ENCODE measurements at places on chromosomes 3 and 15. TPM values are rescaled to one million over a fixed set of nuclear protein-coding genes. Genes with fewer than 3 reads are reported as not detected.

DNA sequence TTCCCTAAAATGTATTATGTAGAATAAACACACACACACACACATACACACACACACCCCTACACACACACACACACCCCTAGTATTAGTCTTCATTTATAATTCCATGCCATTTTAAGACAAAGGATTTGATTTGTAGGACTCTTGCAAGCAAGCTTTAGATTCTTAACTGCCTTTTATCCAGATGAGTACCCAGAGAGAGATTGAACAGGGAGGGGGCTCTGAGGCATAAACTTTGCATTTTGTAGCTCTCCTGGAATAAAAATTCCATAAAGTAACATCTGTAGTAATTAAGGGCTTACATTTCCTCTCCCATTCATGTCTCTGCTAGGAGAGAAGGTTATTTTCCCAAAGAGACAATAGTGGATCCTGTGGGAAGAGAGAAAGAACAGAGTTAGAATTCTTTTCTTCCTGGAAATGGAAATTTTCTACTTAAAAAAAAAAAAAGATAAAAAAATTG lies 479.4 kb downstream of the RBMS3 start:
- no peaks in the 10 kb centered on the region for H3K4me1 ChIP-seq
- H3K27ac ChIP-seq: peak overlapping the region; percentile 40
- H3K27me3 ChIP-seq: no peaks in the 10 kb centered on the region
- H3K36me3 ChIP-seq: no peaks in the 10 kb centered on the region
- DNase-seq: no peak

DNA sequence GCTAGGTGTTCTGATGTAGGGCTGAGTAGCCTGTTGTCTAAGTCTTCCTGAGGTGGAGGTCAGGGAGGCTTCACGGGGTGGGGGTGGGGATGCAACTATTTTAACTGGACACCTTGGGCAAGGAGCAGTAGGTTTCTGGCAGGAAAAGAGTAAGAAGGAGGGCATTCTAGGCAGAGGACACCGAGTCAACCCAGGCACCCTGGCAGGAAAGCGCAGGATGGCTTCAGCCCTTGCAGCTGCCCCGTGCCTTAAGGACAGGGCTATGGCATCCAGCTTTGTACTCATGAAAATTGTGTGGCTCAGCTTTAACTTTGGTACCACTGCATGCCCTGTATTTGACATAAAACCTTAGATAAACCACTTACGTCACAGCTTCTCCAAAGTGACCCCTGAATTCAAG lies 6.4 kb upstream of the FILIP1L start:
- H3K36me3 ChIP-seq: no peaks in the 10 kb centered on the region
- H3K27me3 ChIP-seq: no peaks in the 10 kb centered on the region
- no peak overlapping the region for H3K4me3 ChIP-seq
- no peak for DNase-seq
- no peak overlapping the region for H3K27ac ChIP-seq

GRCh38 chr3:45537616-45537969 lies 57.0 kb upstream of the LIMD1 start:
- peak overlapping the region; percentile 6 for H3K27ac ChIP-seq
- no peaks in the 10 kb centered on the region for H3K4me1 ChIP-seq
- no peaks in the 10 kb centered on the region for H3K36me3 ChIP-seq
- no peaks in the 10 kb centered on the region for H3K27me3 ChIP-seq
- DNase-seq: no peak
- no peak overlapping the region for H3K4me3 ChIP-seq

- H3K4me1 ChIP-seq: no peaks in the 10 kb centered on the region
- H3K4me3 ChIP-seq: no peak overlapping the region
- H3K27me3 ChIP-seq: no peaks in the 10 kb centered on the region
These were observed 15.0 kb downstream of the CDCP1 start for GRCh38 chr3:45131201-45131600.

The MNS1 gene
- total RNA-seq: 1.3 TPM

GRCh38 chr3:142434503-142434902 lies 13.3 kb downstream of the XRN1 start:
- H3K27ac ChIP-seq: no peak overlapping the region
- H3K27me3 ChIP-seq: no peaks in the 10 kb centered on the region
- H3K36me3 ChIP-seq: no peaks in the 10 kb centered on the region
- H3K4me3 ChIP-seq: no peak overlapping the region

- H3K4me3 ChIP-seq: no peak overlapping the region
- no peak for DNase-seq
- no peaks in the 10 kb centered on the region for H3K27me3 ChIP-seq
- no peaks in the 10 kb centered on the region for H3K36me3 ChIP-seq
These were observed 20.8 kb downstream of the TMEM212 start for GRCh38 chr3:171863920-171864319.

DNA sequence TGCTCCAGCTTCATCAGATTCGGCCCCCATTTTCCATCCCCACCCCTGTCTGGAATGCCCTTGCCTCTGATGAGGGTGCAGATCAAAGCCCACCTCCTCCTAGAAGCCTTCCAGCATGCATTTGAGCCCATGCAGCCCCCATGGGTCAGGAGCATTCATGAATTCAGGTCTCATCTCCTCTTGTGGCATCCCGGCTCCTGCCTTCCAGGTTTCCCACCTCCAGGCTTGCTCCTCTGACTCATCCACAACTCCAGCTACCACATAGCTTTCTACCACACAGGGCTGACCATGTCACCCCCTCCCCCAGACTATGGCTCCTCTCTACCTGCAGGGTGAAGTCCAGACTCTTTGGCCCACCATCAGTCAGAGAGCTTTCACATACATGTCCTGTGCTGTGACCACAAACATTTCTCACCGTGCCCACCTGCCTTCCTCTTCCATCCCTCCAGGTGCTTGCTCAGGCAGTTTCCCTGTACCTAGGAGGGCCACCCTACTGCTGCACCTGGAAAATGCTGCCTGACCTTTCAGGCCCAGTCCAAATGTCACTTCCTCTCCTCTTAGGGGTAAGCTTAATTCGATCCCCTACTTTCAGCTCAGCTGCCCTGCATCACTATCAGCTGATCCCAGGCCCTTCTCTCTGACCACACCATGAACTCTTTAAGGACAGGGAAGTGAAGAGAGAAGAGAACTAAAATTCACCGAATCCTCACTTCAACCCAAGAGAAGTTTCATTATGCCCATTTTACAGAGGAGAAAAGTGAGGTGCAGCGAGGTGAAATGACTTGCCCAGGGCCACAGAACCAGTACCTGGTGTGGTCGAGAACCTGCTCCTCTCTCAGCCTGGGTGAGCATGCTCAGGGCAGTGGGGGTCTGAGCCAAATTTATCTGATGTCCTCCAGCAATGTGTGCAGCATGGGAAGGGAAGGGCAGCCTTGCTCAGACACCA lies 13.7 kb upstream of the FGD5 start:
- H3K36me3 ChIP-seq: no peaks in the 10 kb centered on the region
- H3K27me3 ChIP-seq: no peaks in the 10 kb centered on the region
- no peak overlapping the region for H3K4me3 ChIP-seq
- H3K4me1 ChIP-seq: peaks cover 19% of the 10 kb centered on the region
- no peak overlapping the region for H3K27ac ChIP-seq

- no peak overlapping the region for H3K4me3 ChIP-seq
- no peaks in the 10 kb centered on the region for H3K36me3 ChIP-seq
- DNase-seq: no peak
- no peaks in the 10 kb centered on the region for H3K27me3 ChIP-seq
- no peaks in the 10 kb centered on the region for H3K4me1 ChIP-seq
- H3K27ac ChIP-seq: no peak overlapping the region
These were observed 7.4 kb downstream of the MKRN3 start for GRCh38 chr15:23572844-23573243.

DNA sequence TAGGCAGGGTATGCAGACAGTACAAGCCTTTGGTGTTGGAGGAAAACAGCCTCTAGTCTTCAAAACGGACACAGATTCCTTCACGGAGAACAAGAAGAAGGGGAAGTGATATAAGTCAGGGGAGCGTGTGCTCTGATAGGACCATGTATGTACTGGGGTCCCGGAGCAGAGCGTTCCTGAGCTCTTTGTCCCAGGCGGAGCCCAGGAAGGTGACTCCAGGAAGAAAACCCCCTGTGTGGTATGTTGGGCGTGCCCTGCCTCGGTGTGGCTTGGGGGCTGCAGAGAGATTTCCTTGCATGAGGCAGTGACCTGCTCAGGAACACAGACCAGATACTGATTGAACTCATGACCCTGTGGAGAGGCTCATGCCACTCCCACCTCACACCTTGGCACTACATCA lies 21.7 kb downstream of the MELTF start:
- peaks cover 6% of the 10 kb centered on the region for H3K4me1 ChIP-seq
- DNase-seq: no peak
- H3K4me3 ChIP-seq: no peak overlapping the region
- H3K36me3 ChIP-seq: no peaks in the 10 kb centered on the region
- H3K27me3 ChIP-seq: no peaks in the 10 kb centered on the region

DNA sequence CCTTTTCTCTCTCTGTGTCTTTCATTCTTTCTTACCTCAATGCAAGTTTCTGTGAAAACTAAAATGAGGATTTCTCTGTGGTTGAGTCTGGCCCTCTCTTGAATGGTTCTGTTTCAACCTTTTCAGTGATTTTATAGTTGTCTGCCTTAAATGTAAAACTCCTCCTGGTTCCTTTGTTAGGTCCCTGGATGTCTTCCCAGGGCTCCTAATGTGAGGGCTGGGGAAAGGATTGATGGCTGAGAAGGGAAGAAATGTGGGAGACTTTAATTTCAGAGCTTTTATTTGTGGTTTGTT lies 90.6 kb upstream of the GRM7 start:
- no peak for DNase-seq
- peak overlapping the region; percentile 45 for H3K4me3 ChIP-seq
- no peak overlapping the region for H3K27ac ChIP-seq

The PRR20G gene
- total RNA-seq: not detected
